H7 (cell line): ENCODE measurements at places on chromosomes 4 and X. TPM values are rescaled to one million over a fixed set of nuclear protein-coding genes. Genes with fewer than 3 reads are reported as not detected.

The ASB5 gene
- 0.26 and 0.31 TPM in 2 replicates for total RNA-seq

DNA sequence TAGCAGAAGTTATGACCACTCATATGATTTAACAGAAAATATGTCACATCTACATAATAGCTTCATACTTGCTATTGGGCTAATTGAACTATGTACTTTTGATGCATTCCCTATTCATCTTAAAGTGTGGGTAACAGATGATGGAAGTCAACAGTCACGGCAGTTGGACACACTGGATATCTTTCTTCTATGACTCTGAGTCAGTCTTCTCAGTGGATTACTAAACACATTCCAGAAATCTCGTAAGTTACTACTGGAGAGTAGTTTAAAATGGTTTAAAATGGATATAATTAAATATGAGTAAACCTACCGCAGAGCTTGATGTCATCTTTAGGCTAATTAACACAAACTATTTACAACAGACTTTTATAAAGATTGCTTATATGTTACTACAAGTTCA lies 30.1 kb upstream of the CFAP299 start:
- DNase-seq: no peak

The FGFBP2 gene
- not detected in 2 replicates for total RNA-seq

- DNase-seq: no peak
These were observed 12.5 kb downstream of the USO1 start for GRCh38 chr4:75736862-75737261.
